ENCODE measurements at places on chromosomes 7 and 10. TPM values are rescaled to one million over a fixed set of nuclear protein-coding genes. Genes with fewer than 3 reads are reported as not detected.

DNA sequence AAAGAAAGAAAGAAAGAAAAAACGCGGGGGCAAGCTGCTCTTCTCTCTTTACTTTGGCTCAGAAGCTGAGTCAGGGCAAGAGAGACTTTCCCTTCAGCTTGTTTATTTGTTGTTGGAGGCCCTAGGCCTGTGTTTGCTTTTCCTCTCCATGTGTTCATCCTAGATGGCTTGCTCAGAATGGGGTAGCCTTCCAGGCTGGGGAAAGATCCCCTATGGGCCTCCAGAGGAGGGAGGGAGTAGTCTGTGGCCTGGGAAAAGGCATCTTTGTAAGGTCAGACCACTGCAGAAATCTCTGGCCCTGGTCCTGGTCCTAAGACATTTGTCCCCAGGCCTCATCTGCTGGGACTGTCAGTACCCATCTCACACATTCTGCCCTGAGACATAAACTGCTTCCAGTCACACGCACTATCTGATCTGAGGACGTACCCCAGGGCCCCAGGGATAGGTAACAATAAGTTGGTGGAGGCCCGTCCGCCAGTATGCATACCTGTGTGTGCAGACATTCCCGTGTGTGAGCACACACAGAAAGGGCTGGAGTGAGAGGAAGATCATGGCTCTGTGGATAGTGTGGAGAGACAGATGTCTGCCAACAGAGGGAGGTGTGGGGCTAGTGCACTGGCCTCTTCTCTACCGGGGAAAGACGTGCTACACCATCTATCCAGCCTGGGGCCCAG is 4.9 kb upstream of the SCD start:
- no peaks in the 10 kb centered on the region for H3K36me3 ChIP-seq
- H3K27me3 ChIP-seq, result no peaks in the 10 kb centered on the region
- peak; percentile 63 for DNase-seq
- no peak overlapping the region for H3K4me3 ChIP-seq
- H3K27ac ChIP-seq, result no peak overlapping the region

The RNF133 gene
- 0.93 TPM for total RNA-seq

The ATRNL1 gene
- total RNA-seq, result not detected

The ANKRD61 gene
- 0.35 TPM for total RNA-seq

DNA sequence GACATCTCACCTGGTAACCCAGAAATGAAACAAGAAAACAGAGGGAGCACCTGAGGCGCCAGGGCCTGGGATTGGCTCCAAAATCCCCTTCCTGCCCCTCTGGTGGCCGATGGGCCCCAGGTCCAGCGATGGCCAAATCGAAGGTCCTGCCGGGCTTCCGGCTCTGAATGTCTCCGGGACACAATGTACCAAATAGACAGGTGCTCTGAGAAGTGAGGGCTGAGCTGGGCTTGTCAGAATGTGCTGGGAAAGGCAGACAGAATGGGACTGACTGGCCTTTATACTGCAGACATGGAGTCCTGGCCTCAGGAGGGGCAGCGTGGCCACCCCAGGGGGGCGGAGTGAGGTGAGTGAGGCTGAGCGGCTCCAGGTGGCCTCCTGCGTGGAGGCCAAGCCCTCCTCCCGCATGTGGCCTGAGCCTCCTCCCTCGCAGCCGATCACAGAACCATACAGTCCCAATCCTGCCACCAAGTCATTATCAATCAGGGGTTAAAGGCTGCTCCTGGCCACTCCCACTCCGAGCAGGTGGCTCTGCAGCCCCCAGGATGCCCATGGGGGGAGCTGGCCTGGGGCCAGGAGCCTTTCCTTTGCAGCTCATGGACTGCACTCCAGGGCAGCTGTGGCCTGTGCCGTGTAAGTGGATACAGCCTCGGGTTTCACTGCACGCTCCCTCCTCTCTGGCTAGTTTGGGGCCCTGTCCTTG is 185.5 kb downstream of the ADARB2 start:
- no peaks in the 10 kb centered on the region for H3K4me1 ChIP-seq
- H3K4me3 ChIP-seq, result no peak overlapping the region
- H3K27ac ChIP-seq, result no peak overlapping the region
- H3K27me3 ChIP-seq, result no peaks in the 10 kb centered on the region
- no peaks in the 10 kb centered on the region for H3K36me3 ChIP-seq

The TMEM243 gene
- 26.9 TPM for total RNA-seq

The MKX gene
- total RNA-seq, result not detected

DNA sequence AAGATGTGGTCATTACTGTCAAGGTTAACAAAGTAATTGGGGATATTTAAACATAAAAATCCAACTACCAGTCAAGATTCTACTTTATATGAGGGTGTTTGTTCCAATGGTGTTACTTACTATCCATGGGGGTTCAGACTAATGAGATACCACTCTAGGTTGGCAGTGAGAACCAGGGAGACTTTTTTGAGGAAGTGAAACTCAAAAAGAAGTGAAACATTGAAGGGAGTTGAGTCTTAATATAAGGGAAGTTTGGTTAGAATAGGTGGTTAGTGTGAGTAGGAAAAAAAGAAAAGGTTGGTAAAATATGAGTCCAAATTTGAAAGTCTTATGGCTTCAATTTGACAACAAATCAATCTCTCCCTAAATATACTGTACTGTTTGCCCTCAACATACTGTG is 123.6 kb upstream of the ANK3 start:
- no peak overlapping the region for H3K4me3 ChIP-seq
- DNase-seq, result no peak
- H3K36me3 ChIP-seq, result no peaks in the 10 kb centered on the region
- no peak overlapping the region for H3K27ac ChIP-seq
- H3K4me1 ChIP-seq, result no peaks in the 10 kb centered on the region

The GPER1 gene
- 0.25 TPM for total RNA-seq

DNA sequence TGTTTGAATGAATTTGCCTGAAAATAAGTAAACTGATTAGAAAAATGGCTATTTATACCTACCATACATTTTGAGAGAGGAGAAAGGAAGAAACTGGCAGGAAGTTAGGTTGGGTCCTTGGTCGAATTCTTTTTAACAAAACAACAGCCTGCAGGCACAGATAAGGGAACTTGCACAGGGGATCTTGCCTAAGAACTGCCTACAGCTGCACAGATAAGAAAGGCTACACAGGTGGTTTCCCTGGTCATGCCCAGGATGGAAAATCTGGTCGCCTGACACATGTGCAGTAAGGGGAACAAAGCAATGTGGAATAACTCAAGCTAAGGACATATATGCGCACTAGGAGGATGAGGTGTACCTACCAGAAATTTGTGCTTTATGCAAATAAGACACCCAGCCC is 732.1 kb upstream of the POT1 start:
- H3K27ac ChIP-seq, result no peak overlapping the region
- no peaks in the 10 kb centered on the region for H3K4me1 ChIP-seq
- no peaks in the 10 kb centered on the region for H3K27me3 ChIP-seq
- peak; percentile 61 for DNase-seq
- no peak overlapping the region for H3K4me3 ChIP-seq

DNA sequence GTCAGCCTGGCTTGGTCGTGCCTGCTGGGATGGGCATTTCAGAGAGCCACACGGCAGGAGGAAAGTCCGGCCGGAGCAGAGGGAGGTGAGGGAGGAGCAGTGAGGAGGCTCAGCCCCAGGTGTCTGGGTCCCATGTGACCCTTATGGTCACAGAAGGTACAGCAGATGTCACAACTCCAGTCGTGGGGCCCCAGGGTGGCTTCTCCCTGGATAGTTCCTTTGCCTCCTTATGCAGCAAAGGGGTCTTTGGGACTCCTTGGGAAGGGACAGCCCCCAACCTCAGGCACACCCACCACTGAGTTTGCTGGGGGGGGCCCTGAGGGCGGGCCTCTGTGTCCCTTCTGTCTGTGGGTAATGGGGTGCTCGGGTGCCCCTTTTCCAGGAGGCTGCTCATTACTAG is 19.6 kb upstream of the PRKAG2 start:
- no peaks in the 10 kb centered on the region for H3K4me1 ChIP-seq
- no peak overlapping the region for H3K27ac ChIP-seq
- peaks cover under 1% of the 10 kb centered on the region for H3K27me3 ChIP-seq
- no peaks in the 10 kb centered on the region for H3K36me3 ChIP-seq
- H3K4me3 ChIP-seq, result no peak overlapping the region

- H3K4me1 ChIP-seq, result peaks cover 28% of the 10 kb centered on the region
- H3K36me3 ChIP-seq, result no peaks in the 10 kb centered on the region
- no peaks in the 10 kb centered on the region for H3K27me3 ChIP-seq
- no peak overlapping the region for H3K4me3 ChIP-seq
- no peak overlapping the region for H3K27ac ChIP-seq
Observed at GRCh38 chr10:30782537-30783461, 153.2 kb upstream of the LYZL2 start.

- H3K4me3 ChIP-seq, result no peak overlapping the region
- DNase-seq, result no peak
- no peaks in the 10 kb centered on the region for H3K36me3 ChIP-seq
- H3K27ac ChIP-seq, result no peak overlapping the region
Observed at GRCh38 chr7:148615085-148615730, 24.6 kb downstream of the C7orf33 start.

DNA sequence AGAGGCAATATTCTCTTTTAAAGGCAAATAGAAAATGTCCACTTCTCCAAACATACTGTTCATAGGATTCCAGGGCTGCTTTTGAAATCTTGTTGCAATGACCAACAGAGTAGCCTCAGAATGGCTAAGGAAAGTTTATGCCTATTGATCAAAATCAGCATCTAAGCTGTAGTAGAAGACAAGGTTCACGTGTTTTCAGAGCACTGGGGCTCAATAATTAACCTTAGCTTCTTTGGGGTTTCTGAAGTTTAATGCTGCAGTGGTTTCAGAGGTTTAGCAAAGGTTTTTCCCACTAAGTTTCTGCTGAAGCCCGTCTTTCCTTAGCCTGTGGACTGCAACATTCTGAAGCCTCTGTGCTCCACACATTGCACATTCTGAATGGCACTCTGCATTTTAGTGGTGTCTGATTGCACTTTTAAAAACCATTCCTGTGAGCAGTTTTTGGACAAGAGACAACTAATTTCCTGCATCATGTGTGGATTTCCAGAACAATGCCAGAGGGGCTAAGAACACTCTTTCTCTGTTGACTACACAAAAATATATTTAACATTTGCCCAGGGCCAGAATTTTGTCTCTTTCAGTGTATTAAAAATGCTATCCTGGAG is 342.5 kb downstream of the PTEN start:
- no peaks in the 10 kb centered on the region for H3K36me3 ChIP-seq
- no peak overlapping the region for H3K27ac ChIP-seq
- no peak overlapping the region for H3K4me3 ChIP-seq
- no peak for DNase-seq

GRCh38 chr10:104456802-104457542 is 103.3 kb downstream of the CFAP58 start:
- H3K4me3 ChIP-seq, result no peak overlapping the region
- H3K4me1 ChIP-seq, result no peaks in the 10 kb centered on the region
- no peaks in the 10 kb centered on the region for H3K36me3 ChIP-seq
- no peak overlapping the region for H3K27ac ChIP-seq

The PAX4 gene
- total RNA-seq, result not detected

DNA sequence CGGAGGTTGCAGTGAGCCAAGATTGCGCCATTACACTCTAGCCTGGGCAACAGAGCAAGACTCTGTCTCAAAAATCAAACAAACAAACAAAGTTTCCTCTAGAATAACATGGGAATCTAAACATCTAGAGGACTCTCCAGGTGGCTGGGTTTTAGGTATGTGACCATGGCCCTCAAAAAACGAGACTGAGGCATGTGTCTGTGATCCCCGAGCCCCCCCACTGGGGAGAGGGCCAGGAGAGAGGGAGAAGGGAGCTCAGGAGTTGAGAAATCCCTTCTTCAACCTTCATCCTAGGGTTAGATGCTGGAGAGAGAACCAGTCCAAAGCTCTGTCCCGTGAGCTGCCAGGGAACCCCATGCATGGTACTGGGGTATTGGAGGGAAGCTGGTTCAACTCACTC is 188.0 kb upstream of the LYZL2 start:
- H3K36me3 ChIP-seq, result no peaks in the 10 kb centered on the region
- no peak overlapping the region for H3K4me3 ChIP-seq
- H3K4me1 ChIP-seq, result peaks cover 75% of the 10 kb centered on the region
- no peak for DNase-seq

DNA sequence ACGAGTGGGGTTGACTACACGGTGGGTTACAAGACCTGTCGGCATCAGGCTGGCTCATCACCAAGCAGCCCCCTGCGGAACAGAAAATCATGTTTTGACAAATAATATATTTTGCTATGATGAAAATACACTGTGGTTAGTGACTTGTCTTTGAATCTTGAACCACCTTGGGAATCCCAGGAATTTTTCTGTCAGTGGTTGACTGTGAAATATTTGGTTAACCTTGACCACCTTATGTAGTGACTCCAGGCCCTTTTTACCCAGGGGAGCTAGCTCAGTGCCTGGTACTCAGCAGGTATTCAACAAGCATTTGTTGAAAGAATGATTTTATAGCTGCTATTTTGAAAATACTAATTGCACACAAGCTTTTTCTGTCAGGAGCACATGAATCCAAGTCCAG is 406.0 kb downstream of the PHF14 start:
- DNase-seq, result no peak
- no peaks in the 10 kb centered on the region for H3K4me1 ChIP-seq
- H3K36me3 ChIP-seq, result no peaks in the 10 kb centered on the region
- no peaks in the 10 kb centered on the region for H3K27me3 ChIP-seq
- no peak overlapping the region for H3K4me3 ChIP-seq
- no peak overlapping the region for H3K27ac ChIP-seq

GRCh38 chr7:89887489-89887888 is 266.8 kb upstream of the STEAP1 start:
- H3K27me3 ChIP-seq, result no peaks in the 10 kb centered on the region
- H3K27ac ChIP-seq, result no peak overlapping the region
- no peak overlapping the region for H3K4me3 ChIP-seq
- DNase-seq, result no peak

- DNase-seq, result peak; percentile 67
- peaks cover 10% of the 10 kb centered on the region for H3K4me1 ChIP-seq
- peaks cover 2% of the 10 kb centered on the region for H3K36me3 ChIP-seq
- H3K27ac ChIP-seq, result peak overlapping the region; percentile 22
Observed at GRCh38 chr10:11468126-11468742, 143.2 kb downstream of the USP6NL start.

DNA sequence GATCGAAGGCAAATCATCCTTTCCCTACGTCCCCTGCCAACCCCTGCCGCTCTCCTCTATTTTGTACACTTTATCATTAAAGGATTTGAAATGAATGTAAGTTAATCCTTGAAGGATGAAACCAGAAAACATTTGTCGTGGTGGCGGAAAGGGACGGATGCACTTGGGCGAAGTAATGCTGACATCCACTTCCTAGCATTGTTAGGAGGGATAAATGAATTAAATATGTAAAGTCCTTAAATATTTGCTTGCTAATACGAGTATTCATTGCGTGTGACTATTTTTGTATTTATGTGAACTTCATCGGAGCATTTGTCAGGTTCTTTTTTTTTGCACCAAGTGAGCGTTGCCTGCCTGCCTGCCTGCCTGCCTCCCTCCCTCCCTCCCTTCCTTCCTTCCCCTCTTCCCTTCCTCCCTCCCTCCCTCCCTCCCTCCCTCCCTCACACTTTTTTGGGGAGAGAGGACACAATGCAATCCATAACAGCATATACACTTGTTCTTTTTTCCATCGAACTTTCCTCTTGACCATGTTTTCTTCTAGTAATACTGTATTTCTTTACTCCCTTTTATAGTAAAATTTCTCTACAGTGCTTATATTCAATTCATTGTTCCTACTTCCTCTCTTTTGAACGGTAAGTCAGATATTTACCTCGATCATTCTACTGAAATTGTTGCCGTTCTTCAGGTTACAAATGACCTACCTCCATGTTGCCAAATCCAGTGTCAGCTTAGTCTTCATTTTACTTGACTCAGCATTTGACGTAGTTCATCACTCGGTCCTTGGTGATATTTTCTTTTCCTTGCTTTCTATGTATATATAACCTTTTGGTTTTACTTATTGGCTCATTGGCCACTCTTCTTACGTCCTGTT is 831 bp downstream of the CCDC7 start:
- peak; percentile 29 for DNase-seq
- peak overlapping the region; percentile 82 for H3K4me3 ChIP-seq
- peaks cover 2% of the 10 kb centered on the region for H3K27me3 ChIP-seq

GRCh38 chr7:29292886-29293658 is 98.5 kb downstream of the CHN2 start:
- H3K4me3 ChIP-seq, result no peak overlapping the region
- H3K27ac ChIP-seq, result no peak overlapping the region
- no peak for DNase-seq
- H3K36me3 ChIP-seq, result no peaks in the 10 kb centered on the region
